ENCODE measurements at places on chromosomes 4 and X. TPM values are rescaled to one million over a fixed set of nuclear protein-coding genes. Genes with fewer than 3 reads are reported as not detected.

PDHA2 gene
- not detected for total RNA-seq

TCP11X1 gene
- not detected for total RNA-seq

NXF2B gene
- total RNA-seq = not detected

BEX5 gene
- total RNA-seq = 3.5 TPM

CLCN4 gene
- total RNA-seq = 5.4 TPM

MAML3 gene
- total RNA-seq = 7.0 TPM

SLC10A4 gene
- total RNA-seq = not detected

RNF175 gene
- total RNA-seq = not detected

FGFBP1 gene
- total RNA-seq = not detected

GPRASP2 gene
- total RNA-seq = 15.3 TPM

SNCA gene
- 67.6 TPM for total RNA-seq

HEPH gene
- total RNA-seq = 1.5 TPM

SMIM31 gene
- not detected for total RNA-seq

EVC2 gene
- 2.5 TPM for total RNA-seq

MAGED1 gene
- 77.5 TPM for total RNA-seq

RAB40A gene
- total RNA-seq = not detected
